T-cell (primary cell): ENCODE measurements at places on chromosomes 5 and 9. TPM values are rescaled to one million over a fixed set of nuclear protein-coding genes. Genes with fewer than 3 reads are reported as not detected.

- no peak overlapping the region for H3K4me3 ChIP-seq
- H3K27ac ChIP-seq = no peak overlapping the region
- H3K27me3 ChIP-seq = no peaks in the 10 kb centered on the region
- H3K36me3 ChIP-seq = peaks cover 28% of the 10 kb centered on the region
- DNase-seq = no peak
Measured at GRCh38 chr5:143135832-143136551, 267.5 kb downstream of the NR3C1 start.

DNA sequence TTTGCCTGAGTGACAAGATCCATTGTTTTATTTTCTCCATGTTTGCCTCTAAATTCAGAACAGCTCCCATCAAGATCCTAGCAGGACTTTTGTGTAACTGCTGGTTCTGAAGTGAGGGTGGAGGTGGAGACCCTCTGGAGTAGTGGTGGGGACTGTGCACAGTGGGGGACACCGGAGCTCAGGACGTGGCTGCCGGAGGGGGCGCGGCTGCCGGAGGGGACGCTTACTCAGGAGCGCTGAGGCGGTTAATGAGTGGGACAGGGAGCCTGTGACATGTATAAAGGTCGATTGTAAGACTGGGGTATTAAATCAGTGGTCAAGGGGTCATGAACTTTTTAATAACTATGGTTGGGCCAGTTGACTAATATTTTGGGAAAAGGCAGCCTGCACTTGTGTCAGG, 127.0 kb upstream of the CACNA1B start:
- H3K4me3 ChIP-seq = no peak overlapping the region
- DNase-seq = no peak
- peaks cover 40% of the 10 kb centered on the region for H3K36me3 ChIP-seq
- H3K4me1 ChIP-seq = peaks cover 1% of the 10 kb centered on the region
- no peaks in the 10 kb centered on the region for H3K27me3 ChIP-seq

GRCh38 chr5:78007233-78007632, 231.1 kb upstream of the TBCA start:
- H3K27ac ChIP-seq = no peak overlapping the region
- H3K36me3 ChIP-seq = peaks cover 5% of the 10 kb centered on the region
- no peaks in the 10 kb centered on the region for H3K4me1 ChIP-seq
- no peaks in the 10 kb centered on the region for H3K27me3 ChIP-seq

DNA sequence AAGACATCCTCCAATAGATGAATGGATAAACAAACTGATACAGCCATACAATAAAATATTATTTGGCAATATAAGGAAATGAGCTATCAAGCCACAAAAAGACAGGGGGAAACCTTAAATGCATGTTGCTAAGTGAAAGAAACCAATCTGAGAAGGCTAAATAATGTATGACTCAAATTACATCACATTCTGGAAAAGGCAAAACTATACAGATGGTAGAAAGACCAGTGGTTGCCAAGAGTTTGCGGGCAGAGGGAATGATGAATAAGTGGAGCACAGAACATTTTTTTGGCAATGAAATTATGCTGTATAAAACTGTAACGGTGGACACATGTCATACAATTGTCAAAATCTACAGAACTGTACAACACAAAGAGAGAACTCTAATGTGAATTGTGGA, 63.3 kb downstream of the CSF2 start:
- peaks cover 4% of the 10 kb centered on the region for H3K27me3 ChIP-seq
- DNase-seq = no peak
- H3K4me3 ChIP-seq = no peak overlapping the region
- H3K36me3 ChIP-seq = no peaks in the 10 kb centered on the region
- no peak overlapping the region for H3K27ac ChIP-seq

DNA sequence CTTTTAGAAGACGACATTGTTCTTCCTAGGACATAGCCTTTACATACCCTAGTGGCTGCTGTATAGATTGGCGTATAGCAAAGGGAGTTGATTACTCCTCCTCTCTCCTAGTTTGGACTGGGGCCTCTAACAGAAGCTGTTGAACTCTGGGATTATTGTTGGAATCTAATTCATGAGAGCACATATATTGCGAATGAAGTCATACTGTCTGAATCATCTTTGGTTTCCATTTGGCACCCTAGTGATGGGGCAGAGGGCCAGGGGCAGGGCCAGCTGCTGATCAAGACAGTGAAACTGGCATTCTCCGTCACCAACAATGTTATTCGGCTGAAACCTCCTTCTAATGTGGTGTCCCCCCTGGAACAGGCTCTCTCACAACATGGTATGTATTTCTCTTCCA, 40.3 kb downstream of the NUP188 start:
- peaks cover 4% of the 10 kb centered on the region for H3K36me3 ChIP-seq
- no peak overlapping the region for H3K27ac ChIP-seq
- H3K27me3 ChIP-seq = no peaks in the 10 kb centered on the region
- H3K4me1 ChIP-seq = no peaks in the 10 kb centered on the region

GRCh38 chr5:56683733-56684132, 131.6 kb upstream of the MAP3K1 start:
- H3K36me3 ChIP-seq = no peaks in the 10 kb centered on the region
- peaks cover 38% of the 10 kb centered on the region for H3K4me1 ChIP-seq
- H3K27ac ChIP-seq = no peak overlapping the region
- H3K4me3 ChIP-seq = no peak overlapping the region
- DNase-seq = no peak
- H3K27me3 ChIP-seq = no peaks in the 10 kb centered on the region

GRCh38 chr5:36111238-36111637, 40.4 kb downstream of the LMBRD2 start:
- no peak for DNase-seq

GRCh38 chr5:77172713-77173328, 37.7 kb upstream of the PDE8B start:
- peaks cover 5% of the 10 kb centered on the region for H3K27me3 ChIP-seq
- no peak overlapping the region for H3K4me3 ChIP-seq
- H3K27ac ChIP-seq = no peak overlapping the region
- no peaks in the 10 kb centered on the region for H3K4me1 ChIP-seq

GRCh38 chr5:45179686-45180085, 370.9 kb downstream of the MRPS30 start:
- DNase-seq = no peak
- no peaks in the 10 kb centered on the region for H3K27me3 ChIP-seq
- H3K4me3 ChIP-seq = no peak overlapping the region
- H3K4me1 ChIP-seq = no peaks in the 10 kb centered on the region
- H3K27ac ChIP-seq = no peak overlapping the region

- no peaks in the 10 kb centered on the region for H3K4me1 ChIP-seq
- peaks cover 17% of the 10 kb centered on the region for H3K27me3 ChIP-seq
- DNase-seq = no peak
- H3K4me3 ChIP-seq = no peak overlapping the region
- no peaks in the 10 kb centered on the region for H3K36me3 ChIP-seq
Measured at GRCh38 chr9:93684806-93685543, 108.6 kb downstream of the PHF2 start.

GRCh38 chr9:89657295-89657694, 52.5 kb downstream of the GADD45G start:
- H3K36me3 ChIP-seq = no peaks in the 10 kb centered on the region
- no peak overlapping the region for H3K4me3 ChIP-seq
- DNase-seq = no peak
- no peak overlapping the region for H3K27ac ChIP-seq
- peaks cover 31% of the 10 kb centered on the region for H3K27me3 ChIP-seq
- peaks cover 16% of the 10 kb centered on the region for H3K4me1 ChIP-seq

DNA sequence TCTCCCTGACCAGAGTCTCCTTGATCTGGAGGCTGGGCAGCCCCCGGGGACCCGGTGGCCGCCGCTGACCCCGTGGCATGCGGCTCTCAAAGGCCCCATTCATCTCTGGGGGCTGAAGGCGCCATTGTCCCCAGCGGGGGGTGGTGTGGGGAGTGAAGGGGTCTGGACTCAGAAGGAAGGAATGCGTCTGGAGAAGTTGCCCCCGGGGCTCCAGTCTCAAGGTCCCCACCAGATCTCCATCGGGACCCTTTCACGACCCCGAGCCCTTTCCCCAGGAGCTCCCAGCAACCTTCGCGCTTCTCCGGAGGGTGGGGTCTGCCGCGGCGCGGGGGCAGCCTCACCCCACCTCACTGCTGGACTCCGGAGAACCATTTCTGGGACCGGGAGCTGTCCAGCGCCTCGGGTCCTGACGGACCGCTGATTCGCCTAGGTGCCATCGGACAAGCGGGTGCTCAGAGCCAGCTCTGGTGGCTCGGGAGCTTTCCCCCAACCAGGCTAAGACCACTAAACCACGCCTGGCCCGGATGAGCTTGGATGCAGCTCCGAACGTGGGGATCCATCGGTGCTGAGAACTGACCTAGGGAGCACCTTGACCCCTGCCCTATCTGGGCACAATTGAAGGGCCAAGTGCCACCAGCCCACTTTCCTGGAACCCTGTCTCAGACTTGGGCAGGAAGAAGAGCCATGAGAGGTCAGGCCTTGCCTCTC, 5.1 kb upstream of the PCDH1 start:
- H3K36me3 ChIP-seq = no peaks in the 10 kb centered on the region
- no peak for DNase-seq
- H3K4me1 ChIP-seq = peaks cover 26% of the 10 kb centered on the region
- H3K27ac ChIP-seq = no peak overlapping the region
- H3K27me3 ChIP-seq = peaks cover 15% of the 10 kb centered on the region

DNA sequence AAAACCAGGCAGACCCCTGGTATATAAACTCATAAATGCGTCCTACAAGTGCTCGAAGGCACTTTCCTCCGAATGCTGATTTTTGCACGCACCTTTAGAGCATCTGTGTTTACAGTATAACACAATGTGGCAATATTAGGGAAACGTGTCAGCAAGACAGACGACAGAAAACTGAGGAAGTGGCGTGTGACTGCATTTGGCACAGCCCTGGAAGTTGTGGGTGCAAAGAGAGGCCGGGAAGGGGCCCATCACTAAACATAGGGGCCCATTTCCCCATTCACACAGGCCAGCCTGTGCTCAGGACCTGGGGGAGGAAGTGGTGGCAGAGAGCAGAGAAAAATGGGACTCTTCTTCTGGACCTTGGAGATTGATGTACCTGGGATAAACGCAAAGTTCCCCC, 48.2 kb downstream of the RASGEF1C start:
- H3K27ac ChIP-seq = no peak overlapping the region
- DNase-seq = no peak
- H3K4me1 ChIP-seq = no peaks in the 10 kb centered on the region
- no peaks in the 10 kb centered on the region for H3K36me3 ChIP-seq

DNA sequence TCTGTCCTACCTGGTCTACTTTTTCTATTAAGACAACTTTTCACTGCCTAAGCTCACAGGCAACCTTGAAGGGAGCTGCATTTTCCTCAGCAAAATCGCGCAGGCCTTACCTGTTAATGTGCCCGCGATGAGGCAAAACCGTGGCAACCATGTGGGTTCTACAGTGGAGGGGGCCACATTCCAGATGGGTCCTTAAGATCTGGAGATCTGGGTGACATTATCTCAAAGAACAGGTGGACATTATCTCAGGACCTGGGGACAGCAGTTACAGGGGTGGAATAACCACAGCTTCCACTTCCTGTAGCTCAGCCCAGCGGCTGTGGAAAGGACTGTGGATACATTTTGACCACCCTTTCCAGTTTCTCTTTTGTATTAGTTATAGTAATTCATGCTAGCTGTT, 112.8 kb upstream of the PTCH1 start:
- H3K36me3 ChIP-seq = no peaks in the 10 kb centered on the region
- H3K27me3 ChIP-seq = no peaks in the 10 kb centered on the region
- no peak overlapping the region for H3K27ac ChIP-seq
- DNase-seq = no peak
- H3K4me3 ChIP-seq = no peak overlapping the region

DNA sequence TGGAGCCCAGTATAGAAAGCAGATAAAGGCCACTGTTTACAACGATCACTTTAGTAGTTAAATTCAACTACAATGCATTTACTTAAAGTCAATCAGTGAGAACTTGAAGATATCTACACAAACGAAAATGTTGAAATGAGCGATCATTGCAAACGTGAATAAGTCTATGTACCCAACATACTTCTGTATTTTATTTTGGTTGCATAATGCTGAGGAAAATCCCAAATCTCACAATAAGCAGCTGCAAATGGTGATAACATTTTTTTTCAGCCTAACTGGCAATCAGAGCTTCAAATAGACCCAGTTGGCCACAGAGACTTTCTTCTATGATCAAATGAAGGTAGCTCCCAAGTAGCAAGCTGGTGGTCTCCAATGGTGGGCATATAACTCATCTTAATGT, 32.1 kb downstream of the PDGFRB start:
- DNase-seq = no peak
- no peak overlapping the region for H3K27ac ChIP-seq
- no peak overlapping the region for H3K4me3 ChIP-seq
- H3K27me3 ChIP-seq = no peaks in the 10 kb centered on the region
- no peaks in the 10 kb centered on the region for H3K4me1 ChIP-seq
- no peaks in the 10 kb centered on the region for H3K36me3 ChIP-seq

DNA sequence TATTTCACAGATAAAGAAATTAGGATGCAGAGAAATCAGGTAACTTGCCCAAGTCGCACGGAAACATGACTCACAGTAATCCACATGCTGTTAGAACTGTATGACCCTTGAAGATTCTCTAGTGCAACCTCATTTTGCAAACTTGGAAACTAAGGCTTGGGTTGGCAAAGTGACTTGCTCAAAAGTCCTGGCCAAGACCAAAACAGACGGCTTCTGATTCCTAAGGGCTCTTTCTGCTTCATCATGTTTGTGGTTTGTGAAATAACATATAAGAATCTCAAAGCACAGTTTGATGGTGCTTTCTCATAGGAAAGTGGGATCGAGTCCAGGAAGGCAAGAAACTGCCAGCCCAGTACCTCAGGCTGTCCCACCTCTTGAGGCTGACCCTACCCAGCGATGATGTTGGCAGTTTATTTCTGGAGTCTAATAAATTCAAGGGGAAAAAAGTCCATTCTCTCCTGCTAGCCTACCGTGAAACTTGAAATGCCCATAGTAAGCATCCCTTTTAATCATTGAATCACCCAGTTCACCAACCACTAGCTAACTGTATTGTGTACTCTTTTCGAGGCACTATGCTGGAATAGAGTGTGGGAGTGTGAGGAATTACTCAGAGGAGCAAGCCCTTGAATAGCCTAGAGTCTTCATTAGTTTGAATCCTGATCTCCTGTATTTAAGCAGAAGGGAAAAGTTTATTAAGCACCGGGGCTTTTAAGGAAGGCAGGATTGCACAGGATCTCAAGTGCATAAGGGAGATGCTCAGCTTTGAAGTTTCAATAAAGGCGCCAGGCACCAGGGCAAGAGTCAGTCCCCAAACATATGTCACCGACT, 14.1 kb downstream of the CAPSL start:
- H3K4me3 ChIP-seq = peak overlapping the region; percentile 3
- DNase-seq = no peak
- no peaks in the 10 kb centered on the region for H3K27me3 ChIP-seq
- peak overlapping the region; percentile 63 for H3K27ac ChIP-seq

DNAI1 gene
- not detected for total RNA-seq

SEMA5A gene
- total RNA-seq = 1.5 TPM

FGFR4 gene
- total RNA-seq = 5.1 TPM

HNRNPH1 gene
- 1,278 TPM for total RNA-seq

FAXDC2 gene
- total RNA-seq = 0.44 TPM

SLC24A2 gene
- total RNA-seq = 0.33 TPM

PCDHA9 gene
- not detected for total RNA-seq

ELAVL2 gene
- not detected for total RNA-seq

SIT1 gene
- 57.1 TPM for total RNA-seq

AUH gene
- 23.3 TPM for total RNA-seq

SMAD5 gene
- total RNA-seq = 18.4 TPM
